ENCODE measurements at places on chromosomes 2 and 18.
A peak's percentile ranks its signal among the peaks of the same experiment; 100 is the strongest.

DNA sequence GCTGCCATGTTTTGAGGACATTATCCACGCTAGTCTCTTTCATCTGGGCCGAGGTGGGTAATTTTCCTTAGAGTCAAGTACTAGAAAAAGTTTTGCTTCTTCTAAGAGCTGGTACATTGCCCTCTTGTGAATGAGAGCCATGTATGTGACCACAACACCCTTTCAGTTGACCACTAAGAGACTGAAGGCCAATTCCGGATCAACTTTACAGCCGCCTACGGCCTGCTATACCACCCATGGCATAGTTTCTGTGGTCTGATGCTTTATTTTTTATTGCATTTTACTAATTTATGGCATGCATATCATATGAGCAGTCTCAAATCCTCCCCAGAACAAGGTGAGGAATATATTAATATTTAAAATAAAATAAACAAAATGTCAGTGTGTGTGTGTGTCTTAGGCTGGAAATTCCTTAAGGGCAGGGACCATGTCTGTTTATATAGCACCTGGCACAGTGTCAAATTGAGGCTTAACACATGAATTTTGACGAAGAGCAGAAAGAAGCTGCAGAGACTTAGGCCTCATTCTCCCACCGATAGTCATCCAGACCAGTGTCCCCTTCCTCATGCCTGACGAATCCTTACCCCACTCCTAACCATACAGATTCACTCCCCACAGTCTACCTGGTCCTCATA lies 35.4 kb downstream of the PSD4 start:
- no peak for DNase-seq

GRCh38 chr18:9348079-9348671 lies 13.6 kb downstream of the TWSG1 start:
- no peak for DNase-seq

DNA sequence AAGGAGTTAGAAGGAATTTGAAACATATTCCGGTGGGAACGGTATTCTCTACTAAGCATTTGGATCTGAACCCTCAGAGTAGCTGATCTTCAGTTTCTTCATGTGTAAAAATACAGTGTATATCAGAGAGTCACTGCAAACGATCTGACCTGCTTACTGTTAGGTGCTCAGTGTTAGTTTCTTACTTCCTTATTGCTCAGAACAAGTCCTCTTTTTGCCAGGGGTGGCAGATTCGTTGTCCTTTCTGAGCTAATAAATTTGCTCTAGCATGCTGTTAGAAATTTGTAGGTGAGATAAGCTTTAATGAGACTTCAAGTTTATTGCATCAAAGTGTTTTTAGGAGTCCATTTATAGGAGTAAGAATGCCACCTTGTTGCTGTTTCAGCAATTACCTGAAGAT lies 15.8 kb downstream of the PLEKHA3 start:
- DNase-seq, result no peak

- DNase-seq, result no peak
Observed at GRCh38 chr2:183383854-183384253, 259.6 kb downstream of the NUP35 start.

DNA sequence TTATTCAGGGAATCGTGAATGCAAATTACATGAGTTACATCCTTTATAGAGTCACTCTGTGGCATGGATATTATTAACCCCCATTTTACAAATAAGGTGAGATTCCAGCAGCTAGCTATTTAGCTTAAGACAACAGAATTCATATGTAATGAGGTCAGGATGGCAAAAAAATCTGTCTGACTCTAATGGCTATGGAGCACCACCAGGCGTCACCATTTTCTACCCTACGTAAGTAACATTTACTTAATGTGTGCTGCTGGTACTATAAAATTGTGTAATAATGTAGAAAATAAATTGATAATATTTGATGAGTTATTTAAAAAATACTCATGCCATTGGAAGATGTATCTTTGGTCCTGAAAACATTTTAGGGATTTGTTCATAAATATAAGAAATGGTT lies 2040.1 kb upstream of the LRRTM1 start:
- DNase-seq, result no peak

DNA sequence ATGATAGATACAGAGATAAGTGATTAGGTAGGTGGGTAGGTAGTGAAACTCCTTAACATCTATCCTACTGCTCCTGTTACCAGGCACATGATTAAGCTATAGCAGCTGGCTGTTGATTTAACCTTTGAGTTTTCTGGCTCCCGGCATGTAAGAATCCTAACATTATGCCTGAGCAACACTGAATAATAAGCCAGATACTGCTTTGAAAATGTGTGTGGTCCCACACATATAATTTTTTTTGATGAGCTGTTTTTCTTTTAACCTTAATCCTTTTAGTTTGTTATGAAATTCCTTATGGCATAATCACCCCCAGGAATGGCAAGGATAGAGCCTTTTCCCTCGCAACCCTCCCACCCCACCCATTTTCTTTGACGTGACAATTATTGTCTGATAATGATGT lies 104.2 kb upstream of the NEUROD1 start:
- no peak for DNase-seq

GRCh38 chr18:46338205-46338604 lies 234.0 kb downstream of the HAUS1 start:
- DNase-seq, result no peak

GRCh38 chr18:11392980-11393885 lies 216.2 kb upstream of the SLC35G4 start:
- no peak for DNase-seq

DNA sequence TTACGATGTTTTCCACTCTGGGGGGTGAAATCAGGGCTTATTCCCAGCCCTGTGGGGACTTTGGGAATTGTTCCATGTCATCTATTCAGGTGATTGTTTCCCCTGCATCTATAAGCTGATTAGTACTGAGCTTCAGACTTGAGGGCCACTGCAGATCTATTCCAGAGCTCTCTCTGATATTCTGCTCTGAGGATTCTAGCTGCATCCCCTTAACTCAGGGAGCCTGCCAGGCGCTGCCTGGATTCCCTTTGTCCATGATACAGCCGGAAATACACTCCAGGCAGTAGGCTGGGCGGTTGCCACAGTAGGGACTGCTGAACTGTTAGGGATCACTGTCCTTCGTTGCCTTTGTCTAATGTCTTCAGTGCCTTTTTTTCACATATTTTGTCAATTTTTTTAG lies 31.3 kb downstream of the PTRHD1 start:
- no peak for DNase-seq

- DNase-seq, result peak; percentile 73
Observed at GRCh38 chr2:70994009-70994698, 519 bp downstream of the TEX261 start.

- no peak for DNase-seq
Observed at GRCh38 chr2:9021563-9022211, 18.2 kb upstream of the MBOAT2 start.

- DNase-seq, result no peak
Observed at GRCh38 chr2:2793514-2793913, 462.4 kb upstream of the MYT1L start.

Data from activated CD4-positive, alpha-beta memory T cell treated with anti-CD3 and anti-CD28 coated beads for 36 hours (primary cell).